ENCODE measurements at places on chromosomes 7 and 10. TPM values are rescaled to one million over a fixed set of nuclear protein-coding genes. Genes with fewer than 3 reads are reported as not detected.

DNA sequence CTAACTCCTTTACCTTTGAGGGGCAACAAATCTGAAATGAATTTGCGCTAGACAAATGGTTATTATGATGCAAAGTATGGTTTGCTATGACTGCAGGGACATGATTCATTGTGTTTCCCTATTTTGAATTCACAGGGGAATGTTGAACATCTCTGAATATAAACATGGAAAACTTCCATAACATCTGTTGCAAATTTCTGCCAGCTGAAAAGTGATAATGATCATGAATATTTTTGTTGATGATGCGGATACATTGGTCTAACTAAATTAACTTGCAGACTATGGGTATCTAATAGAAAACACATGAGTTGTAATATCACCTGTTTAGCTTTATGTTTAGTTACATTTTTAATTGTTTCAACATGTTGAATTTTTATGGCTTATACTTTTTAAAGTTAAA lies 1325.5 kb downstream of the REEP3 start:
- DNase-seq, result no peak

ZMIZ1 gene
- total RNA-seq, result 30.9 TPM

GRCh38 chr7:151115836-151116418 lies 29.7 kb downstream of the AGAP3 start:
- peak; percentile 63 for DNase-seq

DNA sequence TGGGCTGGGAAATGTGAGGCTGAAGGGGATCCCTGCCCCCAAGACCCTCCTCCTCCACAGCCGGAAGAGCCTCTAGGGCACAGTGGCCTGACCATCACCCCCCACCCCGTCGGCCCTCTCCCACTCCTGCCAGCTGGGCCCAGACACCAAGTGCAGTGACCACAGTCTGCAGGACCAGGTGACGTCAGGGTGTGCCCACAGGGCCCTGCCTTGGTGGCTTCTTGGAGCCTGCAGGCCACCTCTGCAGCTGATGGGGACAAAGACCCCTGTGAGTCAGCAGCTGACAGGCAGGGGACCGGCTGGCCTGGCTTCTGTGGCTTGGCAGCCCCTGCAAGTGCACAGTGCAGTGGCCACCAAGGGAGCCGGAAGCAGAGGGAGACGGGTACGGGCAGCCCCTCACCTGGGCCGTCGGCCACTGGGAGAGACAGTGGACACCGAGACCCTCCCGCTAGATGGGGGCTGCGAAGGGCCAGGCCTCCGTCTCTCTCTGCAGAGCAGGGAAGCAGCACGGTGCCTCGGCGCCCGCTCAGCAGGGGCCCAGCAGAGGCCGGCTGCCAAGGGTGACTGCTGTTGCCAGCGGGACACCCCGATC lies 274.6 kb downstream of the ELFN1 start:
- DNase-seq, result no peak

GRCh38 chr7:74356589-74357315 lies 67.5 kb downstream of the CLIP2 start:
- DNase-seq, result no peak

DNA sequence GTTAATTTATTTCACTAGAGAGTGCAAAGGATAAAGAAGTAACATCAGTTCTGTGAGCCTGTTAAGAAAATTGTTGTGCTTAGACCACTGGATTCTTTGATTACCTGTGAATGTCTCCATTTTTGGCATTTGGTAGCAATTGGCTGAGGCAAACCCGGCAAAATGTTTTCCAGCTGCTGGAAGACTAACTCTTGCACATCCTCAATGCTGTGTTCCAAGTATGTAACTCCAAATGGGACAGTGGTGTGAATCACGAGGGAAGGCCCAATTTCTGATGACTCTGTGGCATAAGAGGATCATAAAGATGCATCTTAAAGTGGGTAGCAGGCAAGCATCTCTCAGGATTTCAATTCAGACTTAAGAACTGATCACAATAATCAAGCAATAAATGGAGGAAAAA lies 268.8 kb downstream of the RNLS start:
- DNase-seq, result no peak

RBM48 gene
- 8.8 TPM for total RNA-seq

- DNase-seq, result no peak
These were observed 282.5 kb upstream of the NRP1 start for GRCh38 chr10:33616956-33617355.

Measured in GM23338 (cell line).